ENCODE measurements at places on chromosomes 1 and 21.

GRCh38 chr1:180675586-180675985 is 43.8 kb downstream of the XPR1 start:
- DNase-seq, result no peak

DNA sequence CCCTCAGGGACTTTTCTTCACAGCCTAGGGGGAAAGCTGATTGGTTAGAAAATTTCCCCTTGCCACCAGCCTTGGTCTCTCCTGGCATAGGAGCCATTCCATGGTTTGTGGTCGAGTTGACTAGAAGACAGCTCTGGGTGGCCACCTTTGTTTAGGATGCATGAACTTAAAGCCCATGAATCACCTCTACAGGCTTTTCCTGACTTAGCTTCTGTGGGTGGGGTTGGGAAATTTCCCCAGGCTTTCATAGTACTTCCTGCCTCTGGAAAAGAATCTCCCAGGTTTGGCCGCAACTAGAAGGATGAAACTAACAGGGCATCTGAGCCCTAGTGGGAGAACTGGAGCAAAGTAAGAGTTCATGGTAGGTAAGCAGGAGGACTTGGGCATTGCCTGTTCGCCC is 72.6 kb downstream of the SNRPE start:
- no peak for DNase-seq

GRCh38 chr1:107477233-107477632 is 336.4 kb downstream of the NTNG1 start:
- DNase-seq, result no peak

- peak; percentile 15 for DNase-seq
These were observed 2.3 kb upstream of the BSND start for GRCh38 chr1:54996359-54996868.

DNA sequence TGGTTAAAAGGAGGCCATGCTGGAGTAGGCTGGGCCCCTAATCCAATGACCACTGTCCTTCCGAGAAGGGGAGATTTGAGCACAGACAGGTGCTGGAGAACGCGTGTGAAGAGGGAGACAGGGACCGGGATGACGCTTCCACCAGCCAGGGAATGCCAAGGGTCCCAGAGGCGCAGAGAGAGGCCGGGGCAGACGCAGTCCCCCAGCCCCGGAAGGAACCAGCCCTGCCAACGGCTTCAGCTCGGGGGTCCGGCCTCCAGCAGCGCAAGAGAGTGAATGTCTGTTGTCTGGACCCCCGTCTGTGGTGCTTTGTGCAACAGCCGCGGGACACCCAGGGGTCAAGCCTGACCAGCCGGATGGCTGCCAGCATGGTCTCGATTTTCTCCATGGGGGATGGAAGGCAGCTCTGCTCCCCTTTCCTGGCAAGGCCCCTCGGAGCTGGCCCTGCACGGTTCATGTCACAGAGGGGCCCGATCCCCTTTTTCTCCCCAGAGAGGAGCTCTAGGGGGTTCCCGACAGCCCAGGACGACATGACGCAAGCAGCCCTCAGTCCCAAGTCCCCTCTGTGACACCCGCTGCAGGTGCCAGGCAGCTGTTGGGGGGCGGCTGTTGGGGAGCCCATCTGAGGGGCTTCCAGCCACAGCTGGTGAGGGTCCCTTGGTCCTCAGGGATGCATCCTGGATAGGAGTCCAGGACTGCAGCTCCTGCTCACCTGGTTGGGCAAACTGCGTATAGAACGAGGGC is 73.5 kb downstream of the SIK1 start:
- no peak for DNase-seq
